ENCODE measurements at places on chromosomes 3 and 15.

- DNase-seq, result no peak
Observed at GRCh38 chr3:48598323-48599076, 3.4 kb upstream of the COL7A1 start.

- no peak for DNase-seq
Observed at GRCh38 chr3:21624524-21624923, 126.5 kb downstream of the ZNF385D start.

- no peak for DNase-seq
Observed at GRCh38 chr15:69478259-69478781, 25.7 kb downstream of the RPLP1 start.

DNA sequence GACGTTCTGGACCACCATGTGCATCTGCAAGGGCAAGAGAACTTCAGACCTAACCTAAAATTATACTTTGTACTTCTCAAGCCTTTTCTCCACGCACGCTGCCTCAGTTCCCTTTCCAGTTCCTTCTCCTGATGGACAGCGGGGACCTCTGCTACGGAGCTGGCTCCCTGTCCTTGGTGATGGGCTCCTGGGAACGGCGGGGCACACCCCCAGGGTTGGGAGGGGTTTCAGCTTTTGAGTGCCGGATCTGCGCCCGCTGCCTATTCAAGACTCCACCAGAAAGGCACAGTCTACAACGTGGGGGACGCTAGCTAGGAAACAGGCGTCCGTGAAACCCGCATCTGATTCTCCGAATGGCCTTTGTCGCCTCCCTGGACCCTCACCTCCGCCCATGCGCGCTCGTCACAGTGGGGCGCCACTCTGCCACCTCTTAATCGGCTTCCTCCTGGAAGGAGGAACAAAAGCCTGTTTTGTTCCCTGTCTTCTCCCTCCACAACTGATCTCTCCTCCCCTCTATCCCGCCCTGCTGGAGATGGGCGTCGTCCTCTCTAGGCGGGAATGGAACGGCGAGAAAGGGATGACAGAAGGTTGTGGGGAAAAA, 2.2 kb downstream of the GPR149 start:
- DNase-seq, result no peak

GRCh38 chr3:186483611-186484340, 60.4 kb downstream of the CRYGS start:
- DNase-seq, result no peak

- DNase-seq, result no peak
Observed at GRCh38 chr3:3084890-3085289, 25.3 kb downstream of the IL5RA start.

DNA sequence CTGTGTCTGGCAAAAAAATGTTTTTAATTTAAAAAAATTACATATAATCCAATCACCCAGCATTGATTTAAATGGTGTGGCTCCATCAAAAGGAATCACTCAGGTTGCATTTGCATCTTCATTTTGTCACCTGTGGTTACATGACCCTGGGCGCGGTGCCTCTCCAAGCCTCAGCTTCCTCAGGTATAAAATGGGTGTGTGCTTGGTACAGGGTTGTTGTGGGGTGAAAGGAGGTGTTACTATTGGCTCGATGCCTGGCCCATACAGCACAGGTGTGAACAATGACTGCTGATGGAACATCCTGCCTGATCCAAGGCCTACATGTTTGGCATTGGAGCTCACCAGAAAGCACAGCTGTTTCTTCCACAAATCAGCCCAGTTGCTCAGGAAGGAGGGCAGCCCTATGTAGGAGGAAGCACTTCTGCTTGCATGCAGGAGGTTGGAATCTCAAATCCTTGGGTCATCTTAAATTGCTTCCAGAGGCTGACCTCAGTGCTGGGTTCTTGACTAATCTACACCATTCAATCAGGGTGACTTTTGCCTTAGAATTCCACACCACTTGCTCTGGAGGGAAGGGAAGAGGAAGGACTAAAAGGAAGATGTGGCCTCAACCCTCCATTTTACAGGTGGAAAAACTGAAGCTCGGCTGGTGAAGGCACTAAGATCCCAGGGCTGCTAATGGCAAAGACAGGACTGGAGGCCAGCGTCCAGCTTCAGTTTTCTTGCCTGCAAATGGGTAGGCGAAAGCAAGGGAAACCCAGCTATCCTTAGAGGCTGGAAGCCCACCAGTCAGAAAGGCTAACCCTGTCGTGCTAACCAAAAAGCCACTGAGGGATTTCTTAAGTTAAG, 31.7 kb downstream of the BHLHE40 start:
- no peak for DNase-seq

DNA sequence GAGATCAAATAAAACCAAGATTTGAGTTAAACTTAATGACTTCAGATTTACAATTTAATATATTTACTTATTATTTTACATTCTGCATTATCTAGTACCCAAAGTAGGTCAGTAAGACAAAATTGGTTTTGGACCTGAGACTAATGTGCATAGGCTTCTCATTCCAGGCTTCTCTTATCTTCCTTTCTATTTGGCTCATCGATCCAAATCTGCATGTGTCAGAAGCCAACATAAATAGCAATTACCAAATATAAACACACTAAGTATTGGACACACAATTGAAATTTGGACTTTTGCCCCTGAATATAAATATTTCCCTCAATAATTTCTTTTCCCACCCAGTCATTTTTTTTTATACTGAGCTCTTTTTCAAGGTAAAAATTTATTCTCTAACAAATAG, 290.6 kb upstream of the ARHGEF26 start:
- no peak for DNase-seq

- DNase-seq, result no peak
Observed at GRCh38 chr3:57409471-57409870, 117.0 kb upstream of the ASB14 start.

DNA sequence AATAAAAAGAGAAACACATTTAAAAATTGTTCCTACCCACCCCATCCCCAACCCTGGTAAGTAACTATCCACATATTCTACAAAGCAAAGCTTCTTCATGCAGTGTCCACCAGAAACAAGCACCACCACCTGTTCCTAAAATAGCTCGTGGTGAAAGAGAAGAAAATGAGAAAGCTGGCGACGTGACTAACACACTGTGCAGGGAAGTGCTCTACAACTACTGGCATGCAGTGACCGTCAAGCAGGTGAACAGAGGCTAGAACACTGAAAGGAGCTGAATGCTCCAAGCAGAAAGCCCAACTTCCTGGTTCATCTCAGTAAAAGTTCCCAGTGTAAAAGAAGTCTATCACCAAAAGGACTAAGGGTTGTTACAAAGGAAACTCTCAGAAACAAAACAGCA, 80.7 kb downstream of the NR2E3 start:
- DNase-seq, result no peak

DNA sequence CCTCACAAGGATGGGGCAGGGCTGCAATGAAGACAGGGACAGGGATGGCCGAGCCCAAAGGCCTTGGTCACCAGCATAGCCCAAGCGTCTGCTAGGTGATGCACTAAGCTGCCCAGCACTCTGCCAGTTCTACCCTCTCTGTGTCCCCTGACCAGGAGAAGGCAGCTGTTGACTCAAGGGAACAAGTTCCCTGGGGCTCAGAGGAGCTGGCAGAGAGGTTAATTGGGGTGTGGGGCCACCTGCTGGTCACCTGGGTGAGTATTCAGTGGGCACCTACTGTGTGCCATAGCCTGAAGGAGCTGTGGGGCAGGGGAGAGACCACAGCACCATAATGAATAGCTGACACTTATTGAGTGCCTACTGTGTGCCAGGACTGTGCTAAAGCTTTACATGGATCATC, 22.0 kb upstream of the DOCK3 start:
- no peak for DNase-seq

GRCh38 chr3:50170689-50171088, 15.6 kb downstream of the SEMA3F start:
- DNase-seq, result peak; percentile 86

DNA sequence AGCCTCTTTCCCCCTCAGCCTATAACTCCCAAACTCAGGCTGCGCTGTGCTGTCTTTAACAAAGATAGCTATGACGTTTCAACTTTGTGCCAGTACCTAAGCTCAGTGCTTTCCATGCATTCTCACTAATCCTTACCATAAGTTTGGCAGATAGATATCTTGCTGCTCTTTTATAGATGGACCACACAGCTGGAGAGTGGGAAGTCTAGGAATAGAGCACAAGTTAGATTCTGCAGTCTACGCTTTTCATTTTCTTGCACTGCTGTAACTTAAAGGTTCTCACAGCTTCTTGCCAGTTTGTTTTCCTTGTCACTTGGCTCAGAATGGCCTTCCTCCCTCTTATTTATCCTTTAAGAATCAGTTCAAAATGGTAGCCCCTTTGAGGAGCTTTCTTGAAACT, 468.8 kb downstream of the CNTN4 start:
- DNase-seq, result no peak

DNA sequence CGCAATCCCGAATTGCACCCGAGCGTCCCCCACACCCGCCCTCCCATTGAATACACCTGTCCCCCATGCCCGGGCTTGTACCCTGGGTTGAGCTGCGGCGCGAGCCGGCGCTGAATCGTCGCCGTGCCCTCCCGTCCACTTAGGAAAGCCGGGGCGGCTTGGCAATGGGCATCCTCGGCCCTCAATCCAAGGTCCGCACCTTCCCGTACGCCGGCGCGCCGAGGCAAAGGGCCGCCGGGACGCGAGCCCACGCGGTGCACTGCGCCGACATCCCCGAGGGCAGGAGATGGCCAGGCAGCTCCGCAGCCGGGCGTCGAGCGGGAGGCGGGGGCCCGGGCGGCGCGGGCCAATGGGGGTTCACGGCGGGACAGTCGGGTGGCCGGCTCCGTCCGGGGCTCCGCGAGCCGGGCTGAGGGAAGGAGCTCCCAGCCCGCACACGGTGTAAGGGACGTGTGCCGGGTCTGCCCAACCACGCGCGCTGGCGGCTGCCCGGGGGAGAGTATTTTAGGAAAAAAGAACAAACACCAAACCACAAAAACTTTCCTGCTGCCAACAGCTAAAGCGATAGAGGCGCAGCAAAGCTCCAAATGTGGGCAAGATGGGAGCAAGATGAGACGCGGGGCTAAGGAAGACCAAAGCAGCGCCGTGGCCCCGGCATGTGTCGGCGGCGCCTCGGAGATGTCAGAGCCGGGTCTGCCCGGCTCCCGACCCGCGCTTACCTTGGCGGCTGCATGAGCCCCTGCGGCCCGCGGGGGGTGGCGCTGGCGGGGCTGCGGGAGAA, 621 bp downstream of the RGMA start:
- DNase-seq, result no peak

- no peak for DNase-seq
Observed at GRCh38 chr3:64152676-64153466, 72.4 kb downstream of the PRICKLE2 start.

GRCh38 chr3:197501496-197501878, 54.3 kb downstream of the BDH1 start:
- DNase-seq, result no peak

- no peak for DNase-seq
Observed at GRCh38 chr3:133591271-133591742, 17.8 kb downstream of the CDV3 start.

GRCh38 chr3:157652366-157652765, 149.2 kb upstream of the VEPH1 start:
- DNase-seq, result no peak

- no peak for DNase-seq
Observed at GRCh38 chr3:113268311-113268710, 57.0 kb downstream of the BOC start.

- DNase-seq, result no peak
Observed at GRCh38 chr3:28844298-28845005, 436.4 kb upstream of the RBMS3 start.

- DNase-seq, result no peak
Observed at GRCh38 chr15:30930422-30930821, 26.7 kb downstream of the FAN1 start.

- no peak for DNase-seq
Observed at GRCh38 chr15:88453651-88454050, 13.5 kb downstream of the MRPL46 start.

DNA sequence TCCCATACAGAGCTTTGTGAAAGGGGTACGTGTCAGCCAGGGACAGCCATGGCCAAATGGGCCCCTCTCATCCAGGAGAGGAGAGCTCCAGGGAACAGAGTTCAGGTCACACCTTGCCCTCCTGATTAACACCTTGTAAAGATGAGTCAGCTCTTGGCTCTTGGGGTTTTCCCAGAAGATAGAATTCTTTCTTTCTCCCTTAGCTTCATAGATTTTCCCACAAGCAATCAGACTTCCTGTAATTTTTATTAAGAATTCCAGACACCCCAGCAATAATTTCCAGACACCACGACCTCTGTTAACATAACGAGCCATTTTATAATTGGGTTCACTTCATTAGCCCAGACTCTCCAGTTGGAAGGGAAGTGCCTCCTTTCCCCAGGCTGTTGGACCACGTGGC, 86.4 kb downstream of the LRTM1 start:
- no peak for DNase-seq

GRCh38 chr3:71087143-71088018, 496.1 kb downstream of the FOXP1 start:
- DNase-seq, result no peak
